ENCODE measurements at places on chromosomes 16 and 17. TPM values are rescaled to one million over a fixed set of nuclear protein-coding genes. Genes with fewer than 3 reads are reported as not detected.

DNA sequence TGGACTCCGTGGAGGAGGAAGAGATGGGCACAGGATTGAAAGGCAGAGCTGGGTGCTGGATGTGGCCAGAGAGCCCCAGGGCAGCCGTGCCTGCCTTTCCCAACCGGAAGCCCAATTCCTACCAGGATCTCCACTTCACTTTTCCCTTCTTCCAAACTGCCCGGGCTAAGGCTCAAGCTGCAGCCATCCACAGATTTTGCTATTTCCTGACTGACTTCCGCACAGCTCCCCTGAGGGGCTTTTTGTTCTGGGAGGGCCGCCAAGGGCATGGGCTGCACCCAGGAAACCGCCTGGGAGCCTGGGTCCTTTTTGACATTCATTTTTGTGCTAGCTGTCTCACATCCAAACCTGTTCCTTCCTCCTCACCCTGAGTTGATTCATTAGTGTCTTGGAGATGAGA, 4.2 kb downstream of the SHISA6 start:
- no peak for DNase-seq

- DNase-seq, result no peak
Measured at GRCh38 chr17:27888945-27889344, 4.2 kb downstream of the LYRM9 start.

DNA sequence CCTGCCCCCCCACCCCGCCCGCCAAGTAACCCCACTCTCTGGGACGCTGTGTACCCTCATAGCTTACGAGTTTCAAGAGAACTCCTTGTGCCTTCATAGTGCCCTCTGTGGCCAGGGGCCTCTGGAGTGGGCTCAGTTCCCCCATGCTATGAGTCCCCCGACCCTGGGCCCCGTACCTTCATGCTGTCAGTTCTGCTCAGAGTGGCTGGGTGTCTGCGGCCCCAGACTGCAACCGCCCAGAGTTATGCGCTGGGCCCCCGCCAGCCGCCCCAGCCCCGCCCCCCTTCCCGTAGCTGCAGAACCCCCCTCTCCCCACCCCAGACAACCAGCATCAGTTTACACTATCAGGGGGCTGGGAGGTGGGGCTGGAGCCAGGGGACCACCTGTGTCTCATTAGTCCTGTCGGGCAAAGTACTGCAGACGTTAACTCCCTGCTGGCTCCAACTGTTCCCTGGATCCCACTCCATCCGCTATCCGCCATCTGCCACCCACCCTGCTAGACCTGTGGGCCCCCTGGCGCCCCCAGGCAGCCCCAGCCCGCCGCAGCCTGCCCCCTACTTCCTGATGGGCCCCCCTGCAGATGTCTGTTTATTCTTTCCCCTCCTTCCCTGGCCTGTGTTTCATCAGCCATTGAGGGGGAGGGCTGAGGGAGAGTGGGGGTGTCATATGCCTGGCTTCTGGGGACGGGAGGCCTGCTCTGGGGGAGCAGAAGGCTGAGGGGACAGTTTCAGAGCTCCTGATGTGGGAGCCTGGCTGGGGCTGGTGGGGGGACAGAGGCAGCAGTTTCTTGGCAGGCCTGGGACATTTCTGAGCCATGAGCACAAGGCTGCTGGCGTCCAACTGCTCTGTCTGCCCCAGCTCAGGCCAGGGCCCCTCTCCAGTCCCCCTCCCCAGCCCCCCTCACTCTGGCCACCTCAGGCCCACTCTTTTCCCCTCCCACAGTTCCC, at the start of gene MFAP4:
Gene MFAP4 (minus strand): TSS at position 217 of the 947 bp plus-strand sequence. CDS start 35 bp downstream, at position 182.
- DNase-seq, result peak; percentile 34

- no peak for DNase-seq
Measured at GRCh38 chr17:42307362-42307927, 19.1 kb downstream of the STAT5A start.

The KRTAP9-2 gene
- not detected for total RNA-seq

The KRT32 gene
- total RNA-seq, result not detected
